Dermis microvascular lymphatic vessel endothelial cell (primary cell): ENCODE measurements at places on chromosomes 5 and 9.

GRCh38 chr5:131814990-131815389 is 18.2 kb upstream of the FNIP1 start:
- DNase-seq: peak; percentile 75

DNA sequence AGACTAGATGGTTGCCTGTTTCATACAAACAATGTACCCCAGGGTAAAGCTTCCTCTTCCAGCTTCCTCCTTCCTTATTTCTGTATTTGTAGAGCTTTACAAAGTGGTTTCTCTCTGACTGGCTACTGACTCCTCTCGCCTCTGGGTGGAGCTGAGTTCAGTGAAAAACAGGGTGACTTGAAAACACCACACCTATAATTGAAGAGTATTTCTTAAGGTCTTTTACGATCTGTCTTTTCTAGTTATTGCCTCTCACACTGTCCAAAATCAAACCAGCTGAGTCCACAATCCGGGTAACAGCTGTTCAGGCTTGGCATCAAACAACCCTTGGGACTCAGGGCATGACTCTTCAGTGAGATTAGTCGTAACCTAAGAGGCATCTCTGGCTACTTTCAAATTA is 200.4 kb downstream of the ARRDC3 start:
- DNase-seq: no peak

DNA sequence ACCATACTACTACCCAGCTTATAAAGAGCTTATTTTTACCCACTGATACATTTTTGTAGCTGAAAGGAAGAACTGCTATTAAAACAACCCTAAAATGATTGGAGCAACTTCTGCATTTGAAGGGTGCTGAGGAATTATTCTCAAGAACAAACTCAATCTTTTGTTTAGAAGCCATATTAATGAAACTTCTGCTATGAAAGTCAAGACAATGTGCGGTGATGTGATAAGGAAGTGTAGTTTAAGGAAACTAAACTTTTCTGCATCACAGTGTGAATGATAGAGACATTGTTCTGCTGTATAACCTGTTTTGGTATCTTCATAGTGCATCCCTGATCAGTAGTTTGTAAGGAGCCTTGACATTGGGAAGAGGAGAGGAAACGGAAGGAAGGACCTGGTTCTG is 408.5 kb downstream of the TMEM38B start:
- DNase-seq: no peak

- no peak for DNase-seq
Measured at GRCh38 chr9:87063871-87064270, 116.6 kb upstream of the GAS1 start.

DNA sequence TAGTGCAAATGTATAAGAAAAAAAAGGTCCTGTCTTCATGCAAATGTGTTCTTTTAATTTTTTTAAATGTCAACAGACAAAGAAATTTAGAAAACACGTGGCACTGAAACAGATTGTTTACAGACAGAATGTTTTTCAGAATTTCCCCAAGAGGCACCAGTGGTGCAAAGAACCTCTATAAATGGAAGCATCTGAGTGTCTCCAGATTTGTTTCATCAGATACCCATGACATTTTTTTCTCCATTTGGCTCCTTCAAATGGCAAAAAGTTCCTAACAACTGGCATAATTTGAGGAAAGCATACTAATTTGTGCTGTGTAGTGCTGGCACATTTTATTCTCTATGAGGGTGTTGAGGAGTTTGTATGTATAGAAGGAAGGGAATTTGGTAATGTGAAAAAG is 15.0 kb downstream of the CCDC192 start:
- DNase-seq: no peak

DNA sequence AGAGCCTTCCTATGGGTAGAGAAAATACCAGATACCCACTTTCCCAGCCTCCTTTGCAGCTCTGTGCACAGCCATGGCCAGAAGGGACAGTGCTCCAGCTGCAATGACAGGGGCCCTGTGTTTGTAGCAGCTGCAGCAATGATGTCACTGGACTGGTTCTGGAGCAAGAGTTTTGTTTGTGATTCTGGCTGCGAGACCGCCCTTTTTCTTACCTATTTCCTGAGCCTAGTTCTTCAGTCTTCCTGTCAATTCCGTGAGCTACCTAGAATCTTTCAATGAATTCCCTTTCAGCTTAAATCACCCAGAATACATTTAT is 10.0 kb upstream of the BOD1 start:
- no peak for DNase-seq

- no peak for DNase-seq
Measured at GRCh38 chr5:59538750-59539121, 354.8 kb downstream of the PDE4D start.

GRCh38 chr9:97615439-97616072 is 17.6 kb downstream of the TSTD2 start:
- peak; percentile 60 for DNase-seq

DNA sequence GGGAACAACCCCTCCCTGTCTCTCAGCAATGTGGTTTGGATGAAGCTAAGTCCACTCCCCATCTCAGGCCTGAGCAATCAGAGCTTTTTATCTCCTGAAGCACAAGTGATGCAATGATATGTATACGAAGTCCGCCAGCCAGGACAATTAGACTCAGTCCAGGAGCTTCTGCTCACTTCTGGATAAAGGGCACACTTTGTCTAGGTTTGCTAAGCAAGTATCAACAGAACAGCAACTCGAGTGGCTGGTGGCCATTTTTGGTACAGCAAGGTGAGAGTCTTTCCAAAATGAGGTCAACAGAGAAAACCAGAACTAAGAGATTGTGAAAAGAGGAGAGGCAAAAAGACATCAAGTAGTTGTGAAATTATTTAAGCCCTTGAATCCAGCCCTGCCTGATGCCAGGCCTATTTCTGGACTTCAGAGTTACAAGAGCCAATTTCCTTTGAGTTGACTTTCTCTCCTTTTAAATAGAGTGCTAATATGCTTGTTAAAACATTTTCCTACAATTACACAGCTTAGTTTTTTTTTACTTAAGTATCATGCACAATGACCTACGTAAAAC is 8.2 kb downstream of the NDUFA8 start:
- DNase-seq: no peak

DNA sequence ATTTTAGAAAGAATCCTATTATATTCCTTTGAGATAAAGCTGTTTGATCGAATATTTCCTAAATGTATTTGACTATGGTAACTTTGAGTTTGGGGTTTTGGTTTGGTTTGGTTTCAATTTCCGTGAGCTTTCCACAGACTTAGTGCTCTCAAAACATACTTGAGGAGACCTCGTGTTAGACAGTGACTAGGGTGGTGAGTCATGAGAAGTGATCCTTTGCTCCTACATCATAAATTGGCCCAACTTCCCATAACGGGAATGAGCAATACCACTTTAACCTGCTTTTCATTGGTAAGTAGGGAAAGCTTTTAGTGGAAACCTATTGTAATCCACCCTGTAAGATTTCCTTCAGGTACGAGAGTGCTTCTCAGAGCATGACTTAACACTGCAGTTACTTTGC is 3.8 kb upstream of the RASEF start:
- DNase-seq: no peak

DNA sequence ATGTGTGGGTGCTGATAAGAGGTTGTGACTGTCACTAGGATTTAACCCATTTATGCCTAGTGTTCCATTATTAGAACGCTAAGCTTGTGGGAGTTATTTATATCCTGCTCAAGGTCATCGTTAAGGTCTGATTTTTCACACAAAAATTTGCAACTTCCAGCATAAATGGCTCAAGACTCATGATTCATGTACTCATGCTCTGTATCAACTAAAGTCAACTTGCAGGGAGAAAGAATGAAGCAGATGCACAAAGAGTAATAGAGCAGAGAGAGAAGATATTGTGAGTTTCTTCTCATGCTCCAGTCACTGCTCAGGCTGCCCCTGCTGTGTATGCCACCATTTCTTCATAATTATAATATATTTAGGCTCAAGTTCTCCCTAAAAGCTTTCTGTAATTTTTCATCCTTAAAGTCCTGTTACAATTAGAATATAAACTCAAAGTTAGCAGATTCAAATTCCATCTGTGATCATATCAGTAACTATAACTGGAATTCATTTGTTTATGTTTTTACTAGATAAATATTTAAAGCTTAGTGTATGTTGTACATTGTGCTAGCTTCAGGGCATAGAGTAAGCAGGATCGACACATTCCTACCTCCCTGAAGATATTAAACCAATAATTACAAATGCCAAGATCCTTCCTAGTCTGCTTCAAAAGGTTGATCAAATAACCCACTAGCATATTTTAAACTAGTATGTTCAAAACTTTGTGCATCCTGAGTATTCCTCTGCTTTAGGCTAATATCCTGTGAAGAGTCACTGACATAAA is 136.7 kb downstream of the NUDT12 start:
- DNase-seq: no peak

- no peak for DNase-seq
Measured at GRCh38 chr9:71901695-71902597, 9.0 kb downstream of the ABHD17B start.

DNA sequence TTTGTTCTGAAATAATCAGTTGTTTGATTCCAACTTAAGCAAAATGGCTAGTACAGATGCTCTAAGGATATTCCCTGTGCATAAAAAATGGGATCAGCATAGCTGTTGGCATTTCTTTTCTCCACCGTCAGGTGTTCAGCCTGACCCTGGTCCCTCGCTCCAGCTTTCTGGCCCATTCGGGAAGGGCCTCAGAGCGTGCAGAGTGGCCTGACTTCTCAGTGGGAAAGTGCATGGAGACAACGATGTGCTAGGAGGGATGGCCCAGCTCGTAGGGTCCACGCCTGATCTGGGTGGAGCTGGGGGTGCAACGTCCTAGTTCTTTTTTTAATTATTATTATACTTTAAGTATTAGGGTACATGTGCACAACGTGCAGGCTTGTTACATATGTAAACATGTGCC is 319.1 kb upstream of the IRX4 start:
- no peak for DNase-seq

DNA sequence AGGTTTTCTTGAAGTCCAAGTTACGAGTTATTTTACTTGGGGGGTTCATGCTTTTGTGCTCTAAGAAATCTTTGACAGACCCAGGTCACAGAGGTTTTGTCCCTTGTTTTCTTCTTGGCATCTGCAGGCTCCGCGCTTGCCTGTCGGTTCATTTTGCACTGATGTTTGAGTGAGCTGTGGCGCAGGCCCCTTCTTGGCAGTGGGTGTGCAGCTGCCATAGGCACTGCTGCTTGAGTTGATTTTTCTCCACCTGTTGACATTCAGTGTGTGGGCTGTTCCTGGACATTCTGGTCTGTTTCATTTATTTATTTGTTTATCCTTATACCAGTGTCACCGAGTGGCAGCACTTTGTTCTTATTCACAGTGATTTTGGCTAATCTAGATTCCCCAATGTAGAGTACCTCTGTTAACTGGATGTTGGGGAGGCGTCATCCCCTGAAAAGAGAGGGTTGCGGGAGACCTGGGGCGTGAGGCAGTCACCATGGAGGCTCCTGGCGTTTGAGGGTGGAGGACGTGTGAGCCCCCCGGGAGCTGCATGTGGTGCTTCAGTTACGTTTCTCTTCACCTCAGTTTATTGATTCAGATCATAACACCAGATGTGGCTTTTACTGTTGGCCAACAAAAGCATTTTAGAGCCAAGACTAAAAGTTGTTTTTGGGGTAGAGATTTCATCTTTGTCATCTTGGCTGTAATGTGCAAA is 121.4 kb upstream of the CACNA1B start:
- DNase-seq: no peak

DNA sequence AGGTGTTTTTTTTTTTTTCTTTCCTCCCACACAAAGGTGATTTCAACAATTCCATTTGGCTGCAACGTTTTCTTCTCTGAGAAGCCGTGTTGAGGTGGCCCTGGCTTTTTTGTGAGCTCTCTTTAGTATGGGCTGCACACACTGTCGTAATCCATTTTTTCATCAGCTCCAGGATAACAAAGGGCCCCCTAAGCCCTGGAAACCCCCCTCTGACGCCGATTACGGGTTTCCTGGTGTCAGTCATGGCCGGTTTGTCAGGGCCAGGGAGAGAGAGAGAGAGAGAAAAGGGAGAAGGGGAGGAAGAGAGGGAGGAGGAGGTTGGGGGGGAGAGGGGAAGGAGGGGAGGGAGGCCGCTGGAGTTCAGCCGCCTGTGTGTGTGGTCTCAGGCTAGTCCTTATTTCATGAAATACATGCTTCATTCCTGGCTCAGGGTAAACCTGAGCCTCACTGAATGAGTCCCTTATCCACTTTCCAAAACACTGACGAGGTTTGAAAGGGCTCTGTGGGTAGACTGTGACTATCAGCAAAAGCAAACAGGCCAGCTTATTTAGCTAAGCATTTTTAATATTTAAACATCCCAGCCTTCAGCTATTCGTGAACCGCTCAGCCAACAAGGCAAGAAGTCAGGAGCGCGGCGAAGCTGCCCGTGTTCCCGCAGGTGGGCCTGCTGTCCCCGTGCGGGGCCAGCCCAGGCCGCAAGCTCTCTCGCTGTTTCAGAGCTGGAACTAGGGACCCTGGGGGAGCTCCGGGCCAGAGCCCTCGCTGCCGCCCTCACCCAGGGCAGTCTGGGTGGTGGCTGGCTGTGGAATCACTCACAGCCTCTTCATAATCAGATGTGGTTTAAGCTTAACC is 172.8 kb downstream of the ERCC6L2 start:
- peak; percentile 52 for DNase-seq

DNA sequence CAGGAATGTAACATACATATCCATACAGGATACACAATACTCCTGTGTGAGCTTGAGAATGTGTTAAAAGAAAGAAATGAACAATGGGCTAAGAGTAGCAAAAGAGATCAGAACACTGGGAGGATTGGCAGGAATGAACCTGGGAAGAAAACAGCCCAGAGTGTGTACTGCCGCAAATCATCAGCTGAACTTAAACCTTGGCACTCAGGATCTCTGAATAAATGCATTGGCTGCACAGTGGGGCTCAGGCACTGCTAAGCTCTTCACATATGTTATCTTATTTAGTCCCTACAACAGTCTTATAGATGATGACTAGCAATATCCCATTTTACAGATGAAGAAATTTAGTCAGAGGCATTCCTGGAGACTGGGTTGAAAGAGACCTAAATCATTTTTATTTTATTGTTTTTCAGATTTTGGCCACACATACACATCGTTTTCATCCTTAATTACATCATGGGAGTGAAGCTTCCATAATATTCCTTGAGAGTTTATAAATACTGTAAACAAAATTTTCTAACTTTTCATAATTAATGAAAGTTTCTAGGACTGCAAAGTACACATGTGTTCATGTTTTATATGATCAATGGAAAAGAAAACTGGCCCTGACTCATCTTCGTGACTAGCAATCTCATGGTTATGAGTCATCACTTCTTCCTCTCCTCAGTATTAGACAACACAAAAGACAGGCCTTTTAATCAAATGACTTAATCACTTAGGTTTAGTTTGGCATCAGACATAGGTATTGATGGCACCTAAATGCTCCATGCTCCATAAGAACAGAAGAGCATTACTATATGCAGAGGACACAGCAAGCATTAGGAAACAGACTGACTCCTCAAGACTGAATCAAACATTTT is 59.2 kb downstream of the CDH18 start:
- peak; percentile 47 for DNase-seq

DNA sequence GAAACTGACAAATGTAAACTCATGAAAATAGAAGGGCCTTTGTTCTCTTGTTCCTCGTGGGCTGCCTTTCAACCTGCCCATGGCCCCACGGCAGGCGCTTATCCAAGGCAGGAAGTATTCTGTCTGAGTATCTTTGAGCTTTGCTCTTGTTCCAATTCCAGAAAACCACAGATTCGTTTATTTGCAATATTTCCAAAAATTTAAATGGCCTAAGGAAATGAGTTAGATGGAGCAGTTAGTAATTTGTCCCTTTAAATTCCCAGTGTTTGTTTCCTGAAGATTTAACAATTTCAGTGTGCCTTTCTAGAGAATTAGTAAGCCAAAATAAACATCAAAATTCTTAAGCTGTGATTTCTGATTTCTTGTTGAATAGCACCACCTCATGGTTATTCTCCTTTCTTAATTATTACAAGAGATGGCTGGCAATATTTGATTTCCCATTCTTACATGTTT is 299.4 kb upstream of the RASA1 start:
- DNase-seq: peak; percentile 49

GRCh38 chr9:89732939-89733324 is 128.1 kb downstream of the GADD45G start:
- no peak for DNase-seq
